ENCODE measurements at places on chromosomes 13 and 19.
A peak's percentile ranks its signal among the peaks of the same experiment; 100 is the strongest.

DNA sequence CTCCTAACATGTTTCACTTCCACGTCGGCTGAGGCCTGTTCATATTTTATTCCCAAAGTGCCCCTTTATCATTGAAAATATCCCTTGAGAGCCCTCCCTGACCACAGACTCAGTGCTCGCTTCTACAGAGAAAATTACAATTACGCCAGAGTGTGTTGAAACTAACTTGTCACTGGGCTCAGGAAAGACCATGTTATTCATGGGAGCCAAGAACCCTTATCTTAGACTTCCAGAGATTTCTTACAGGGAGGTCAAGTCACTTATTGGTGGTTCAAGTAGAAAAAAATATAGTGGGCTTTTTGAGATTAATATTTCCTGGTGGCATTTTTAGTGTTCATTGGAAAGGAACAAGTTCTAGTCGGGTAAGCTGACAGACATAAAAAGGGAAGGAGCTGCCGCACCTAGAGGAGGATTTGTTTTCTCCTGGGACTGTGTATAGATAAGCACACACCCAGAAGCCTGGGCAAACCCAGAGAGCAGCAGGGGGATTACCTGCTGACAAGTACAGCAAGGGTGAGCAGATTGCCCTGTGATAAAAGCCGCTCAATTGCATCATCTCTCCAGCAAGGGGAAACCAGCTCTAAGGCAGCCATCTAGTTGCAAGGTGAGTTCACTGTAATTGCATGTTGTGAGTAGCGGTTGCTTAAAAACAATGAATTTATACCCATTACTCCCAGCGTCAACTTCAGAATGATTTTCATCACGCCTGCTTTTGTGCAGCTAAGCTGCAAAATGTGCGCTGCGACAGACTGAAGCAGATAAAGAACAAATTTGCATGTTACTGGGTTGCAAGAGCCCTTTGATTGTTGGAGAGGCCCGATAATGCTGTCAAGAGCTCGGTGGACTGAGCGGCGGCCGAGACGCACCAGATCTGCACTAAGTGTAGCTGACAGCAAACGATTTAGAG is 46.2 kb downstream of the DCT start:
- peak; percentile 40 for DNase-seq

- DNase-seq: no peak
Observed at GRCh38 chr13:70708775-70709174, 600.5 kb upstream of the KLHL1 start.

GRCh38 chr19:2302319-2303210 is 5.4 kb downstream of the LINGO3 start:
- DNase-seq: no peak

- DNase-seq: no peak
Observed at GRCh38 chr19:291561-292280, 518 bp upstream of the PLPP2 start.

GRCh38 chr19:4576016-4576933 is 16.8 kb upstream of the SEMA6B start:
- no peak for DNase-seq

DNA sequence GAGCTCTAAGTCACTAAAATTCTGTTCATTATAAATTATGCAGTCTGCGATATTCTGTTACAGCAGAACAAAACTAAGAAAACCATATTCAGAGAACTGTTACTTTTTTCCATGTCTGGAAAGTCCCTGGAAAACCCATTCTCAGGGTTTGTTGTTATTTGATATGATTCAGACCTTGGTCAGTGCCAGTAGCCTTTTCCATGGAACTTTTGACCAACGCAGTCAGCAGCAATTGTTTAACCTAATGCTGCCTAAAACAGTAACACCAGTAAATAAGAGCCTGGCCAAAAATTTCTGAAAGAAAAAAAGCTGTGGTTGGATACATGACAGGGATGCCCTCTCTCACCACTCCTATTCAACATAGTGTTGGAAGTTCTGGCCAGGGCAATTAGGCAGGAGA is 402.7 kb downstream of the TBC1D4 start:
- DNase-seq: no peak

- no peak for DNase-seq
Observed at GRCh38 chr19:18658366-18658855, 21.6 kb downstream of the KLHL26 start.

DNA sequence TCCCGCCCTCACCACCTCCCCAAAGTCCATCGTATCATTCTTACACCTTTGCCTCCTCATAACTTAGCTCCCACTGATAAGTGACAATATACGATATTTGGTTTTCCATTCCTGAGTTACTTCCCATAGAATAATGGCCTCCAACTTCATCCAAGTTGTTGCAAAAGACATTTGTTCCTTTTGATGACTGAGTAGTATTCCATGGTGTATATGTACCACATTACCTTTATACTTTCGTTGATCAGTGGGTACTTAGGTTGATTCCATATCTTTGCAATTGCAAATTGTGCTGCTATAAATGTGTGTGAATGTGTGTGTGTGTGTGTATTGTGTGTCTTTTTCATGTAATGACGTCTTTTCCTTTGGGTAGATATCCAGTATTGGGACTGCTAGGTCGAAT is 109.6 kb downstream of the ZNF536 start:
- DNase-seq: no peak

- no peak for DNase-seq
Observed at GRCh38 chr13:25252225-25252624, 35.1 kb downstream of the MTMR6 start.

DNA sequence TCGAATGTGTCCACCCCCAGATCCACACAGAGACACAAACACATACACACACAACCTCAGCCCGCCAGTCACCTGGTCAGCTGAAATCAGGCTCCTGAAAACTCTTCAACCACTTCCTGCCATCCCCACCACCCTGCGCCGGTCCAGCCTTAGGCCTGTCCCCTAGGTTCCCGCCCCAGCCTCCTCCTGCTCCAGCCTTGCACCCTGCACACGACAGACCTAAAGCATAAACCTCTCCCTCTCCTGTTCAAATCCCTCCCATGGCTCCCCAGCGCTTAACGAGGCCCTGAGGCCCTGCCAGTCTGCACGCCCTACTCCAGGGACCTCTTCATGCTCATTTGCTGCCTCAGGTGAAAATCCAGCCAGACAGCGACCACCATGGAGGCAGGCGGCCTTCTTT is 7.1 kb downstream of the PNMA8B start:
- DNase-seq: no peak

- DNase-seq: no peak
Observed at GRCh38 chr19:15841875-15842569, 26.6 kb upstream of the OR10H1 start.

- no peak for DNase-seq
Observed at GRCh38 chr13:40656358-40656757, 10.1 kb downstream of the FOXO1 start.

DNA sequence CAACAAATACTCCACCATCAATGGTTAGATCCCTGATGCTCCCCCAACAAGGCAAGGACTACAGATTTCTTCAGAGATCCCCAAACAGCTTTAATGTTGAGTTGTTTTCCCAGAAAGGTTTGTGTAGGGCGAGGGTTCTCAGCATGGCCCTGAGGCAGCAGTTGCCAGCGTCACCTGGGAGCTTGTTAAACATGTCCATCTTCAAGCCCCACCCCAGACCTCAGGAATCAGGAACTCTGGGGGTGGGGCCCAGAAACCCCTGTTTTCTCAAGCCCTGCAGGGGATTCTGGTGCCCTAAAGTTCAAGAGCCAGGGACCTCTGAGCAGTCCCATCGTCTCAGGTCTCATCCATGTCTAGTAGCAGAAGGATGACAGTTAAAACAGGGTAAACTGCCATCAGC is 9.6 kb downstream of the EFNB2 start:
- no peak for DNase-seq

DNA sequence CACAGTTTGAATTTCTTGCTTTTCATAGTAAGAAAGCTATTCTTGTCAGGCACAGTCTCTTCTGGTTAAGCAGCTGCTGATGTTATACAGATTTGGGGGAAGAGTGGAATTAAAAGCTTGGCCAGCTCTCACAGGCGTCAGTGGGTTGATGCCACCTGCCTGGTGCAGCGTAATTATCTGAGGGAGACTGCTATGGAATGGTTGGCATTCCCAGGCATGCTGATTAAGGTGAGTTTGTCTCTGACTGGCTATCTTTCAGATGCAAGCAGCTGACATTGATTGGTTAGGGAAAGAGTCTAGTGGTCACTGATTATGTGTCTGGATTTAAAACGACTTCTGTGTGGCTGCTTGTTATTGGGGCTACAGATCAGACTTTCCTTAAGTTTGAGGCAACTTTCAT is 948.4 kb downstream of the UQCRFS1 start:
- DNase-seq: no peak

DNA sequence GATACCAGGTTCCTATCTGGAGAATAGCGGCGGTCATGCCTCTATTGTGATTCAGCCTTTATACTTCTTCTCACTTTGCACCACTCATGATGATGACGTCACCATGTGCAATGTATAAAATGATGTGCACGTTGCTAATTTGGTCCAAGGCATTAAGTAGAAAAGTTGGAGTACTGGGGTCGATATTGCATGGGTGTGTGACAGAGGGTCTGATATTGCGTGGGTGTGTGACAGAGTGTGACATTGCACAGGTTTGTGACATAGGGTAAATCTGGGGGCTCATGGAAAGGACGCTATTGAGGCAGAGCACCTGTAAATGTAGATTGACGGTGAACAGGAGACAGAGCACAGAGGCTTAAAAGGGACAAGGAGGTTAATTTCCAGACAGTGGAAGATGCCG is 4.5 kb upstream of the VN1R4 start:
- DNase-seq: no peak

- DNase-seq: peak; percentile 30
Observed at GRCh38 chr13:50198508-50198907, 183.3 kb downstream of the KCNRG start.

DNA sequence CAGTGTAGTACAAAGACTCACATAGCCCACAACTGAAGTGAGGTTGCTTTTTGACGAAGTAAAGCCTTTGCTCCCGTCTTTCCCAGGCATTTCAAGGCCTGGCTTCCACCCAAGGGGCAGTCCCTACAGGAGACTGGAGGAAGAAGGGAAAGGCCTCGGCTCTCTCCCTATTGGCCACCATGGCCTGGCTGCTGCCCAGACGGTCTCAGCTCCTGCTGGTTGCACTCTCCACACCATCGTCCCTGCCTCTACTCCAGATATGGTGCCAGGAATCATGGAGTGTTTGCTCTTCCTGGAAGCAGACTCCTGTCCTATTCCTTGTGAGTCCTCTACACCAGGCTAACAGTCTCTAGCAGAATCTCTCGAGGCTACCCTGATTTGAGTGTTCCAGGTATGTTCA is 124.1 kb upstream of the UQCRFS1 start:
- DNase-seq: no peak

GRCh38 chr19:38815059-38816001 is 2.6 kb upstream of the LGALS4 start:
- DNase-seq: no peak

GRCh38 chr13:91162180-91162579 is 185.3 kb upstream of the MIR17HG start:
- no peak for DNase-seq

GRCh38 chr13:26460648-26461047 is 96.8 kb upstream of the WASF3 start:
- DNase-seq: no peak

DNA sequence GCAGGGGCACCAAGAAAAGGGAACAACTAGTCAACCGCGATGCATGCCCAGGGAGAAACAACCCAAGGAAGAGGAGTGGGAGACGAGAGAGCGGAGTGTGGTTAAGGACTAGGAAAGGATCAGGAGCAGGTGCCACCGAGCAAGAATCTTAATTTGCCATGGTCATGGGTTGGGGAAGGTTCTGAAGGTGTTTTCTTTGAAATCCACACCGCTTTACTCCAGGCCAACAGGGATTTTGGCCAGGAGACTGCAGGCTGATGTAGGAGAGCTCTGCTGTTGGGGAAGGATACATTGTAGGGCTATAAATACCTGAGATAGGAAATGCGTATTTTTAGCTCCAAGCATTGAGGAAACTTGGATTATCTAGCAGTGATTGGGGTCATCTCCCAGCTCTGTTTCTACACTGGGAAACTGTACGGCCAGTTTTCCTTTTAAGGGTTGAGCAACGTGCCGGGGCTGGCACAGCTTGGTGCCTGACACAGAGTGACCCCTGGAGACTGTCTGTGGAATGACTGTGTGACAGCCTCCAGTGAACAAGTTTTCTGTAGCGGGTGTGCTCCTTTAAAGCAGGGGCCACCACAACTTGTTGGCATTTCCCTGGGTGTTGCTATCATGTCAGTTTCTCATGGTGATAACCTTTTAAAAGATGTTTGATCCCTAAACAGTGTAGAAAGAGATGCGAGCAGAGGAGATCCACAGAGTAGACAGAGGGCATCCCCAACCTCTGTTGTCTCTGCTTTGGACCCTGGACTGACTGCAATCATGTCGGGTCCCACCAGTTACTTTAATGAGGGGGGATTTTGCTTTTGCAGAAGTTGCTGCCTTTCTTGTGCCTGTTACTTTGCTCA is 34.3 kb downstream of the ZNF536 start:
- no peak for DNase-seq

DNA sequence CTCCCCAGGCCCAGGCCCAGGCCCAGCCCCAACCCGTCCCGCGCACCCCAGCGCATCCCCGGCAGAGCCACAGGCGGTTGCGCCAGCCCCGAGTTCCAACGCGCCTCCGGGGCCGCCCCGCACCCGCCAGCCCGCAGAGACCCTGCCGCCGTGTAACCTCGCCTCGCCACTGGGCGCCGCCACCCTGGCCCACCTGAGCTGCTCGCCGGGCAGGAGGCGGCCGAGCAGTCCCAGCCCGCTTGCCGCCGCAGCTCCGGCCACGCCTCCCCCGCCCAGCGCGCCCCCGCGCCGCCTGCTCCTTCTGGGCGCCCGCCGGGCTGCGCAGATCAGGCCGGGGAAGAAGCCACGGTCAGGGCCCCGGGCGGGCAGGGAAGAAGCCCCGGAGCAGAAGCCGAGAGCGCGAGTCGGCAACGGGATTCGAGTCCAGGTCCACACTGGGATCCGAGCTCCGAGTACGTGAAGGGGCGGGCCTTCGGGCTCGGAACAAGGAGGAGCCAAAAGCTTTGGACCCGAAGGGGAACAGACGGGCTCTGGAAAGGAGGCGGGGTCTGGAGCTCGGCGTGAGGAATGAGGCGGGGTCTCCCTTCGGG is at the start of gene MBOAT7:
MBOAT7 (minus strand) TSS at position 436 of the 590 bp plus-strand sequence. CDS start 1,072 bp downstream, outside the sequence.
- DNase-seq: peak; percentile 88

- no peak for DNase-seq
Observed at GRCh38 chr13:29907670-29908069, 57.3 kb upstream of the UBL3 start.

DNA sequence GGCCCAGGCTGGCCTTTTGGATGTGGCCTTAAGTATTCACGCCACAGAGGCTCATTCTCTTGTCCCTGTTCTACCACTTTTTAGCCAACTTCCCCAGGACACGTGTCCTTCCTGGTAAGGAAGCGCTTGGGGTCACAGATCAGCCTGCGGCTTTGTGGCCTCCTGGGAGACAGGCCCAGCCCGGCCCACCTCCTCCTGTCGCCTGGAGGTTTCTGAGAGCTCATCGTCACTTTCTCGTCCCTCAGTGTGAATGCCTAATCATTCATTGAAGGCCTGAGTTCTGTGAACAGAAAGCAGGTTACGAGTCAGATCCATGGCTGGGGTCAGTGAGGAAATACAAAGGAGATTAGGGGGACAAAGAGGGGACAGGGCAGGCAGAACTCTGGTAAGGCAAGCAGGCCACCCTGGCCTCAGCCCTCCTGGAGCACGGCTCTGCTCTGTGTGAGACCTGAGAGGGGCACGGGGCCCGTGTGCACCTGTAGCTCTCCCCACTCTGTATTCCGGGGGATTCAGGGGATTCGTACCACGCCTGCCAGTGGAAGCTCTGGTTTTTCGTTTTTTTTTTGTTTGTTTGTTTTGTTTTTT is 38.6 kb upstream of the TSHZ3 start:
- no peak for DNase-seq

GRCh38 chr13:42047561-42048341 is 697 bp upstream of the DGKH start:
- peak; percentile 69 for DNase-seq

Data from COR-L47 (cell line).